ENCODE measurements at places on chromosomes 6 and 20.
A peak's percentile ranks its signal among the peaks of the same experiment; 100 is the strongest.

DNA sequence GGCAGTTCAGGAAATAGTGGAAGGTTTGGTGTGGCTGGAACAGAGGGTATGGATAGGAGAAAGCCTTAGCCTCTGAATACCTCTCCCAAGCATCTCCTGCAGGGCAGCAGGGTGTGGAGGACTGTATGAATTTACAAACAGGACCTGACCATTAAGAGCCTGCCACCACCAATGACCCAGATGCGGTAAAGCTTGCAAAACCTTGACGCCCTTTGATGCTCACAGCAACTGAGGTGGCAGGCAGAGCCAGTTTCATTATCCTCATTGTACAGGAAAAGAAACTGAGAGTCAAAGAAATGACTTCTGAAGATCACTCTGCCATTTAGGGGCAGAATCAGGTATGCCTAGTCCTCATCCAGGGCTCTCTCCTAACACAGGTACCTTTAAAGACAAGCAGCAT is 2.4 kb downstream of the HM13 start:
- DNase-seq = no peak

GRCh38 chr6:56151609-56152224 is 95.7 kb downstream of the COL21A1 start:
- DNase-seq = no peak

GRCh38 chr6:136253734-136254133 is 3.6 kb upstream of the MTFR2 start:
- no peak for DNase-seq

DNA sequence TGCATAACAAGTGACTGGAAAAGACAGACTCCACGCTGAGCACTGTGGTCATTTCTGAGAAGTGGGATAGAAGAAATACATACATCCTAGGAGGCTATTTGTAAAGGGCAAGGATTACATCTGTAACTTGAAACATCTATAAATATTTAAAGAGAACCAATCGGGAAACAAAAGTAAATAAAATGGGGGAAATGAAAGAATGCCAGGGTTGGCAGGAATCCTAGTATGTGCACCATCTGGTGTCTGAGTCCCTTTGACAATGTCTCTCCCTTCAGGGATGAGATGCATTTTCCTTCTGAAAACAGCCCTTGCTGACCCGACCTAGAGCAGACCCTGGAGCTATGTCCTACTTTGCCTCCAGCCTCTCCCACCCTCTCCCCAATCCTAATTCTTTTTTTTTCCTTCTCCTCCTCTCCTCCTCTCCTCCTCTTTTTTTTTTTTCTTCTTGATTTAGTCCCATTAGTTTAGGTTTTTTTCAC is 53.2 kb downstream of the VSTM2L start:
- no peak for DNase-seq

- DNase-seq = no peak
Measured at GRCh38 chr6:148200293-148200692, 142.3 kb upstream of the SASH1 start.

DNA sequence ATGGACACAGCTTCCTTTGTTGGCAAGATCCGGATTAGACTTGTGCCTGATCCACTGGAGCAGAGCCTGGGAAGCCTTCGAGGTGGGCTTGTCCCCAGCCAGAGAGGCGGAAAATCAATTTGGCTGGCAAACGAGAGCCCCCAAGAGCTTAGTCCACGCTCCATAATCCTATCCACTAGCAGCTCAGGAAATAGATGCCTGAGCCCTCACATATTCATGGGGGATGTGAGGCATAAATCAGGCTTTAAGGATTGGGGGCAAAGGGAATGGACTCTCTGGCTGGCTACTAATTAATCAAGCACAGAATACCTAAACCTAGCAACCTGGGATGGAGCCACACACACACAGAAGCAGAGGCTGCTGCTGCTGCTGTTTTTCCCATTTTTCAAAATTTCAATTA is 137.9 kb downstream of the PKHD1 start:
- no peak for DNase-seq

GRCh38 chr6:109690373-109690736 is 647 bp downstream of the AK9 start:
- peak; percentile 10 for DNase-seq

DNA sequence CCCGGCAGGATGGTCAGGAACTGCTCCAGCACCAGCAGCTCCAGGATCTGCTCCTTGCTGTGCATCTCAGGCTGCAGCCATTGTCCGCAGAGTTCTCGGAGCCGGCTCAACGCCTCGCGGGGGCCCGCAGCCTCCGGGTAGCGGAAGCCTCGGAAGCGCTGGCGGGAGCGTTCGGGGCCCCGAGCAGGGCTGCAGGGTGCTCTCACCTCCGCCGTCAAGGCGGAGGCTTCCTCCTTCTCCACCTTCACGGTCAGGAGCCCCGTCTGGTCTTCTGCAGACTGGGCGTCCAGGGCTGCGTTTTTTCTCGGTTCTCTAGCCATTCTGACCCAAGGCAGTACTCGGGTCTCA is 434 bp downstream of the ZKSCAN4 start:
- peak; percentile 27 for DNase-seq

DNA sequence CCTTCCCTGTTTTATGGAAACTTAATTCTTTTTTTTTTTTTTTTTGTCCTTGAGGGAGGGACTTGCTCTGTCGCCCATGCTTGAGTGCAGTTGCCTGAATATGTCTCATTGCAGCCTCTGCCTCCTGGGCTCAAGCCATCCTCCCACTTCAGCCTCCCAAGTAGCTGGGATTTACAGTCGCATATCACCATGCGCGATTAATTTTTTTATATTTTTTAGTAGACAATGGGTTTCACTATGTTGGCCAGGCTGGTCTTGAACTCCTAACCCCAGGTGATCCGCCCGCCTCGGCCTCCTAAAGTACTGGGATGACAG is 654 bp downstream of the TMEM14C start:
- DNase-seq = no peak

DNA sequence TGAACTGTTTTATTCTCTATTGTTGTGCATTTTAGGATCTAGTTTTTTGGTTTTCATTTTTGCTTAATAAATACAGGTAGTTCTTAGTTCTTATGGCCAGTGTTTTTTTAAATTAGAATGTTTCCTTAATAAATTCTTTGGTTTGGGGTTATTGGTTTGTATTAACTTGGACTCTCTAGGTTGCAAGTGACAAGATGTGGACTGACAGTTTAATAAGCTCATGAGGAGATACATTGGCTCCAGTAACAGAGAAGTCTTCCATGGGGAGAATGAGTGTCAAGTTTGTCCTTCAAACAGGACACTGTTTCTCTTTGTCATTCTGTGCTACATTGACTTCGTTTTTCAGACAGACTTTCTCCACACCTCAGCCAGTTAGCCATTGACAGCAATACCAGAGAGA is 39.7 kb downstream of the SNX9 start:
- no peak for DNase-seq

DNA sequence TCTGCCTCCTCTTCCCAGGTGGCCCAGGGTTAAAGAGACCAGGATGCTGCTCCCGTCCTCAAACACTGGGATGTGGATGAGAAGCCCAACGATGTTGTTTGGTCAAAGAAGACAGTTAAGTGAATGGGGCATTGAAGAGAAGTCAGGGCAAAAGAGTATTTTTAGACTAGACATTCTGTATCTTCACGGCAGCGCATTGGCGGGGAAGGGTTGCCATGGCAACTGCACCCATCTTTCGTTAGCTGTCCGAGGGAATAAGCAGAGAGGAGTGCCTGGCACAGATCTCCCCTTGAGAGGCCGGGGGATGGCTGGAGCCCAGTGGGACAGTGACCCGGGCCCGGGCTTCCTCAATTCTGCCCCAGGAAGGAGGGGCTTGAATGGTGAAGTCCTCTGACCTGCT is 56.4 kb upstream of the GPR31 start:
- DNase-seq = no peak

GRCh38 chr6:22322103-22323030 is 25.5 kb upstream of the PRL start:
- no peak for DNase-seq

- peak; percentile 39 for DNase-seq
Measured at GRCh38 chr6:167479901-167480648, 155.2 kb downstream of the TTLL2 start.

DNA sequence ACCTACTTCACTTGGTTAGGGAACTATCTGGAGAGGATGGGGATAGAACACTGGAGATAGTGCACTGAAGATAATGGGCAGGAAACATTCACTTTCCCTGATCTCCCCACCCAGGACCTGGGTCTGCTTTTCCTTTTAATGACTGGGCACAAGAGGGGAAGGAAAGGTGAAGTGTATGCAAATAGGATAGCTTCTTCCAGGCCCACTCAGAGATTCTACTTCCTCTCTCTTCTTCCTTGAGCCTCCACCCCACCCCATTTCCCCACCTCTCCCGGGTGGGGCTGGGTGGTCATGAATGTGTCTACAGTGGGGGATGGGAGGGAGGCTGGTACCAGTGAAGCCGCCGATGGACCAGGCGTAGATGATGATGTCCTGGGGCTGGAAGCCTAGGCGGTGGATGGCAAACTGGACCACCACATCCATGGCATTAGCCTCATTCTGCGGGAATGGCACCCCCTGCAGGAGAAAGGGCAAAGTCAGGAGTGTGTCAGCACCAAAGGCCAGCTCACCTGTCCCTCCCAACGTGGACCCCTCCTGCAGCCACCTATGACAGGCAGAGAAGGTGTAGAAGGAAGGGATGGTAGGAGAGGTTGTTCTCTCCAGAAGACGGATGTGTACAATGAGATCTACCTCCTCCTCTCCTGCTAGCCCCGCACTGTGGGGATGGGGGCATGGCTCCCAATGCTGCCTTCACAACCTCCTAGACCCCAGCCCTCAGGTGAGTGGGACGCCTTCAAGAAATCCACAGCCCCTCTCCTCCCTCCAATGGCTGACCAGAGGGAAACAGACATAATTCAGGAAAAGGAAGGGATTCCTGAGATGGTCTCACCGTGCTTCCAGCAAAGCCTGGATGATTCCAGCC is 8.6 kb upstream of the LY6G5C start:
- no peak for DNase-seq

Data from suppressor macrophage (primary cell).